Sigmoid colon (tissue), 7 donors: ENCODE measurements at places on chromosomes 5 and 9. TPM values are rescaled to one million over a fixed set of nuclear protein-coding genes. Genes with fewer than 3 reads are reported as not detected.
A peak's percentile ranks its signal among the peaks of the same experiment; 100 is the strongest.

DNA sequence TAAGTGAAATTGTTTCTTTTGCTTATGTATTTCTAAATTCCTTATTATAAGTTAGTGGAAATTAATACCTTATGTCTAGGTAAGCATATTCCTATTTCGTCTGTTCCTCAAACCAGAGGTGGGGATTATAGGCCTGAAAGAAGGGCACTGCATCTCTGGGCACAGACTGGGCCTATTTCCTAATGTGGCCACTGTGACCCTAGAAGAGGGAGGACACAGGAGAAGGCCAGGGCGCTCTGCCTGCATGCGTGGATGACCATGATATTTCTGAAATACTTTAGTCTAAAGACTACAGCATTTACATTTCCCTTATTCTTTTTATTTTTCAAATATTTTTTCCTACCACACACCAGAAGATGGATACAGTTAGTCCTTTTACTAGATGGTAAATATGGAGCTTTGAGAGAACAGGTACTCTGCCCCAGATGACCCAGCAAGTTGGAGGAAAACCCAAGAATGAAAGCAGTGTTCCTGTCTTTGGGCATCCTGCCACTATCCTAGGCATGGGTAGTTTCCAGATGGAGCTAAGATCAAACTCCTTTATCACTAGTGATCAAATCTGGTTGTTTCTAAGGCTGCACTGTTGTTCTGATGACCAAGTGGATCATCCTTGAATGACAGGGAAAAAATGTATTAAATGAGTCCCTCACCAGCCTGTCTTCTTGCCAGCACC lies 27.8 kb downstream of the RUSC2 start:
- DNase-seq = no peak

GRCh38 chr5:168667301-168667840 lies 88.2 kb upstream of the PANK3 start:
- no peak for DNase-seq

- no peak for DNase-seq
Measured at GRCh38 chr5:27389696-27390095, 351.3 kb upstream of the CDH9 start.

DNA sequence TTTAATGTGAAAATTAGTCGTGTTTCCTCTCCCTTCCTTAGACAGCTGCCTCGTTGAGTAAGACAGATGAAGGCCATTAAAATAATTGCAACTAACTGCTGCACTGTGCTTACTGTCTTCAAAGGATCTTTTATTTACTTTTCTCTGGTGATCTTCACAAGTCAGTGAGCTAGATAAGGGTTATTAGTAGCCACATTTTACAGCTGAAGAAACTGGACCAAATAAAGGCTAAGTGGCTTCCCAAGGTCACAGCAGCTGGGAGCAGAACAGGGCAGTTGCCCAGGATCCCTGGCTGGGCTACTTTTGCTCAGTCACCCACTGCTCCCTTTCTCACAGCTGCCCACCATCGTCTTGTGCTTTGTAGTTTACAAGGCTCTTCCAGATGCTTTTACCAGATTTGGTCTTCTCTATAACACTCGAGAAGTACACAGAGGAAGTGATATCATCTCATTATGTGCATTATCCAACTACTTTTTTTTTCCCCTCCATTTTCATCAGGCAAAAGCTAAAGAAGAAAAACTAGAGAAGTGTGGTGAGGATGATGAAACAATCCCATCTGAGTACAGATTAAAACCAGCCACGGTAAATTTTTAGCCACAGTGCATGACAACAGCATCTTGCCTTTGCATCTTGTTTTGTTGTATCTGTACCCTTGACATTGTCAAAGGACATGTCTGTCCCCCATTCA lies 61.8 kb downstream of the ERAP1 start:
- no peak for DNase-seq

GRCh38 chr5:28512648-28513047 lies 1474.3 kb upstream of the CDH9 start:
- no peak for DNase-seq

DNA sequence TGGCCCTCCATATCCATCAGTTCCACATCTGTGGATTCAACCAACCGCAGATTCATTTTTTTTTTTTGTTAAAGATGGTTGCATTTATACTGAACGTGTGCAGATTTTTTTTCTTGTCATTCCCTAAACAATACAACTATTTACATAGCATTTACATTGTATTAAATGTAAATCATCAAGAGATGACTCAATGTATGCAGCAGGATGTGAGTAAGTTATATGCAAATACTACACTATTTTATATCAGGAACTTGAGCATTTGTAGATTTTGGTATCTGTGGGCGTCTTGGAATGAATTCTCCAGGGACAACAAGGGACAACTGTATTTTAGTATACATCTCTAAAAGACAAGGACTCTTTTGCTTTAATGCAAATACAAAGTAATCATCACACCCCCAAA lies 299.2 kb upstream of the ZNF608 start:
- no peak for DNase-seq

GRCh38 chr9:127828262-127829031 lies 25.8 kb downstream of the FPGS start:
- DNase-seq = peak; percentile 95

- DNase-seq = no peak
Measured at GRCh38 chr9:89668866-89669246, 64.0 kb downstream of the GADD45G start.

DNA sequence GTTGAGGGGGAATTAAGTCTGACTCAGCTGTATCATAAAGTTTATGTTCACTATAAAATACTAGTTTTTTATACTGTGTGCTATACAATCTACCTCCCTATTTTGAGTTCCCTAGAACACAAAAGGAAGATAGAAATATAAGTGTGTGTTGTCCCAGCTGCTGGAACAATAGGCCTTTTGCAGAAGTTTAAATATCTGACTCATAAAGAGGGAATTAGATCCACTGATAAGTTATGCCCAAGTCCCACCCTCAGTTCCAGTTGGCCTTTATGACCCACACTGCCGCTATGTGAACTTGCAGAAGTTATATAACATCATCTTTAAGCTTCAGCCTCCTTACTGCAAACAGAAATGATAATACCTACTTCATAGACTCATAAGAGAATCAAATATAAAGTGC lies 88.5 kb upstream of the DAB2 start:
- DNase-seq = no peak

DNA sequence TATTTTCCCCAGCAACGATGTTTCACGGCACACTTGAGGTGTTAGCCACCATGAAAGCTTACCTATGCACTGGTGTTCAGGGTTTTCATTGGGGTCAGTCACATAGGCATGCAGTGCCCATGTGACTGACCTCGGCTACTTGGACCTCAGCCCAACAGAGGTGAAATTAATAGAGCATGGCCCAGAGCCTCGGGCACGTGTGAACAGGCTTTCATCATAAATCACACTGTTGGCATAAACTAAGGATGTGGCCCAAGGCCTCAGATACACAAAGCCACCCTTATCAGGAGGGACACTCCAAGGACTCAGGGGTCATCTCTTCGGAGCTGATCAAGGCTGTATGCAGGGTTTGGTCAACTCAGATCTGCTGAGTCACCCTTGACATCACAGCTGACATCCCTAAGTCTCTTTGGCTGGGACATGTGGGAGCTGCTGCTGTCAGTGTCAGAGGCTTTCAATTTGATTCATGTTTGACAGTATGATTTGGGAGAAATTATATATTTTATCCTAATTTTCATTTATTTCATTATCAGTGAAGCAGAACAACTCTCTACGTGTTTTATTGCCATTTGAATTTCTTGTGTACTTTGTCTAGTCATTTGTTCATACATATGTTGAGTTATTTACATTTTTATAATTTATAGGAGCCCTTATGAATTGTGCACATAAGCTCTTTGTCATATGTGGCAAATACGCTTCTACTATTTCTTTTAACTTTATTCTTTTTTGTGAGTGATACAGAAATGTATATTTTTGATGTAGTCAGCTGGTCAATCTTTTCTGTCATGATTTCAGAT lies 59.7 kb upstream of the ANKRD33B start:
- no peak for DNase-seq

DNA sequence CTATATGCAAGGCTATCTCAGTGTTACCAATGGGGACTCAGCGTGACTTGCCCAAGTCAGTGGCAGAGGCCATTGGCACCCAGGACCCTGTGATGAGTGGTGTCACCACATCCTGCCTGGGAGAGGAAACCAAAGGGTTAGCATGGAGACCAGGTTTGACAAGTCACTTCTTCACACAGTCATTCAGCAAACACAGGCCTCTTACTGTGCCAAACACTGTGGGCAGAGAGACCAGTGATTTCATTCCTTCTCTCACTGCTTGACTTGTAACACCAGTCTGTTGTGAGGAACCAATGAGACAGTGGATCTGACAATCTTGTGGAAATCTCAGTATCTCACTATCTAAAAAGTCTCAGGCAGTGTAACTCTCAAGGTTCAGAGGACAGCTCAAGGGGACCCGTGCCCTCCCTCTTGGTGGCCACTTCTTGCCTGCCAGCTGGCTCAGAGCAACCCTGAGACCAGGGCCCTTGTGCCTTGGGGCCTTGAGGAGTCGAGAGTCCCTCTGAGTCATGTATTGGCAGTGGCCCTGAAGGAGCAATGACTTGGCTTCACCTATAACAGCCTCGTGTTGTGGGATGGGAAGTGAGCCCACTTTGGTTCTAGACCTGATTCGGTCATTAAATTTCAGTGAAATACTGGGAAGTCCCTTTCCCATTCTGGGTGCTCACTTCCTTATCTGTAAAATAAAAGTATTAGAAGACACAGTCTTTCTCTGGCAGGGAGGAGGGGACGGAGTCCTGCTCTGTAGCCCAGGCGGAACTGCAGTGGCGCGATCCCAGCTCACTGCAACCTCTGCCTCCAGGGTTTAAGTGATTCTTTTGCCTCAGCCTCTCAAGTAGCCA lies 1.6 kb downstream of the FABP6 start:
- DNase-seq = no peak

DNA sequence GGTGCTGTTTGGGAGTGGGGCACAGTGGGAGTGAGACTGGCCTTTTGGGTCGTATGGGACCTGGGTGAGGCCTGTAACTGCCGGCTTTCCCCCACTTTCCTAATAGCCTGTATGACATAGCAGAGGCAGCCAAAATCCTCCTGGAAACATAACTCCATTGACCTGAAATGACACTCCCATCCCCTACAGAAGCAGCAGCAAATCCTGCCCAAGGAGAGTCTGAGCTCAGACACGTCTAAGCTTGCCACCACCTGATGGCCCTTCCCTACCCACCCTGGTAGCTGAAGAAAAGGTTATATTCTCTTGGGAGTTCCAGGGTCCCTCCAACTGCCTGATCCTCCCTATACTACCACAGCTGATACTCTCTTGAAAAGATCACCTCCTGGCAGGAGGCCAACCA lies 179.8 kb upstream of the ARRDC3 start:
- no peak for DNase-seq

DNA sequence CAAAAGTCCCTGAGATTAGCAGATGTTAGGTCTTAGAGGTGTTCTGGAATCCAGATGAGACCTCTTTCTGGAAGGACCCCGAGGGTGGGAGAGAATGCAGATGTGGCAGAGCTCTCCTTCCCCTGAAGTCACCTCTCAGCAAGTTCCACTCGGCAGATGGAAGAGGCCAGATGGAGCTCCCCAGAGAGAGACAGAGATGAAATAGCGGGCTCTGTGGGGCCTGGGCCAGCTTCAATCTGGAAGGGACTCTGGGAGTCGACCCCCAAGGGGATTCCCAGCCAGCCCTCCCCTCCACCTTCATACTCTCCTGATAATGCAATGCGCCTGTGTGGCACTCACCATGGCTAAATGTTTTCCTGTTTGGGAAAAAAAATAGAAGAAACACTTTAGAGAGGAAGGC lies 60.2 kb downstream of the WNK2 start:
- DNase-seq = no peak

GRCh38 chr5:168770036-168770498 lies 190.9 kb upstream of the PANK3 start:
- no peak for DNase-seq

DNA sequence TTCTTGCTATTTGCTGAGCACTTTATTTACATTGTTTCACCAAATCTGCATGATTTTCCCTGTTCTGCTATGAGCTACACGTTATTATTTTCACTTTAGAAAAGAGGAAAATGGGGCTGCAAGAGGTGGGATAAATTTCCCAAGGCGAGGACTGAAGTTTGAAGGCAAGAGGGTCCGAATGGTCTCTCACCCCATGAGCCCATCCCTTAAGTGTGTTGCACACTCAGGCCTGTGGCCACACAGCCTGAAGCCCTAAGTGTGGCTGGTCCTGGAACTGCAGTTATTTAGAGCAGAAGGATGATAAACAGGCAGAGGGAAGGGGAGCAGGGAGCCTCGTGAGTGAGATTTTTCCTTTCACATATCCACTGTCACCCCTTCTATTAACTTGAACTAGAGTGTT lies 7.8 kb downstream of the PDE8B start:
- no peak for DNase-seq

NDST1 gene
- total RNA-seq = 42.1 TPM

GPRIN1 gene
- total RNA-seq = 0.55 TPM

TMEM171 gene
- total RNA-seq = not detected

ENTPD2 gene
- 1.2 TPM for total RNA-seq

ADGRV1 gene
- 1.1 TPM for total RNA-seq

PCDHAC2 gene
- 3.0 TPM for total RNA-seq

OR1K1 gene
- total RNA-seq = not detected

VAV2 gene
- total RNA-seq = 6.4 TPM

SPATA6L gene
- total RNA-seq = 2.3 TPM

EGFLAM gene
- 2.5 TPM for total RNA-seq

CMBL gene
- 10.0 TPM for total RNA-seq
